ENCODE measurements at places on chromosomes 11 and 22.

DNA sequence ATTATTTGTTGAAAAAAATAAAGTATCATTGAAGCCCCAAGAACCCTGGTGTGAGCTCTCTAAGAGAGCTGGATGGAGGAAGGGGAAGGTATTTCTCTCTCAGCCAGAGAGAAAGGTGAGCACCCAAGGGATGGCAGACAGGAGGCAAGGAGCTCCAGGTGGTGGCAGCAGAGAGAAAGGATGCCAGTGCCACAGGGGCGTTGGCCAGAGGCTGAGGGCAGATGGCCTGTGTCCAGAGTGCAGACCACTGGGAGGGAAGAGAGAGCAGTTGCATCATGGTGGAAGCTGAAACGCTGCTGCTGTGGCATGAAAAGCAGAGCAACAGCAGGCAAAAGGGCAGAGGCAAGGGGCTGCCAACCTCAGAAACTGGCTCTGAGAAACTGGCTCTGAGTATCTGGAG, 8.5 kb downstream of the SPON1 start:
- H3K4me3 ChIP-seq, result no peak overlapping the region
- H3K36me3 ChIP-seq, result no peaks in the 10 kb centered on the region

DNA sequence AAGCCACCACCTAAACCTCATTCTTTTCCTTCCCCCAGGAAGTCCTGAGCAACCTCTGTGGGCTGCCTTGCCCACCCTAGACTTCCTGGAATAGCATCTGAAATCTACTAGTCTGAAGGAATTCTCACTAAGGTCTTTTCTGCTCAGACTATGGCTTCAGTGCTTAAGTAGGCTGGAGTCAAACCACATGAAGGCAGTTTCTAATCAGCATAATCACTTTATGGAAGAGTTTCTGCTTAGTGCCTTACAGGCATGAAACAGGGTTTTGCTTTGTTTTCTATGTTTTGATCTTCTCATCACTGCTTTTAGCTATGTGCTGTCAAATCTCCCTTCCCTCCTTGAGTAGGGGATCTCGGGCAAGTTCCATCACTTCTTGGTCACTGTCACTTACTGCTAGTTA, 117.7 kb downstream of the WT1 start:
- H3K4me1 ChIP-seq, result peaks cover 5% of the 10 kb centered on the region
- H3K27me3 ChIP-seq, result peaks cover 43% of the 10 kb centered on the region

DNA sequence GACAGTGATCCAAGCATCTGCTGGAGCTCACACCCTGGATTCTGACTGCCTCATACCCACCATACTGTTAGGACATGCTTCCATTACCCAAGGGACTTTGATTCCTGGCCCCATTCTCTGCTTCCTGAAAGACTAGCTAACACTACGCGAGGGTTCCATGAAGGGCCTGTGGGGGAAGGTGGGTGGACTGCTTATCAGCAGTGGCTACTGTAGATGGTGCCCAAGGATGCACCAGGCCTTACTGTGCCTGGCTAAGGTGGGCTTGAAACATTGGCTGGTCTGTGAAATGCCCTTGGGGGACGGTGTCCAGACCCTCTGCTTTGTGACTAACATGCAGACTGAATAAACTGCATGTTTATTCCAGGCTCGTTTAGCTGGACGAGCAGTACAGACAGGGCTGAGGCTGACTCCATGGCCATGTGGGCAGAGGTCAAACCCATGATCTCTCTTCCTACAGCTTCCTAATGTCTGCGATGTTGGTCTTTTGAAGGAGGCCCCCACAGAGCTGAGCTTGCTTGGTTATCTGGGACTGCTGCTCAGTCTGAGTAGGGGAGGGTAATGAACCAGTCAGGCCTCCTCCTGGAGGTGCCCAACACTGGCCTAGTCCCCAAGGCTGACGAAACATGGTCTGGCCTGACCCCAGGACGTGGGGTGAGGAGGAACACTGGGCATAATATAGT, 48.3 kb upstream of the PHOX2A start:
- no peaks in the 10 kb centered on the region for H3K27me3 ChIP-seq
- no peak overlapping the region for H3K27ac ChIP-seq
- no peaks in the 10 kb centered on the region for H3K36me3 ChIP-seq
- DNase-seq, result no peak

GRCh38 chr22:48373626-48374173, 1454.0 kb downstream of the BRD1 start:
- DNase-seq, result no peak
- H3K27me3 ChIP-seq, result no peaks in the 10 kb centered on the region
- no peak overlapping the region for H3K27ac ChIP-seq

DNA sequence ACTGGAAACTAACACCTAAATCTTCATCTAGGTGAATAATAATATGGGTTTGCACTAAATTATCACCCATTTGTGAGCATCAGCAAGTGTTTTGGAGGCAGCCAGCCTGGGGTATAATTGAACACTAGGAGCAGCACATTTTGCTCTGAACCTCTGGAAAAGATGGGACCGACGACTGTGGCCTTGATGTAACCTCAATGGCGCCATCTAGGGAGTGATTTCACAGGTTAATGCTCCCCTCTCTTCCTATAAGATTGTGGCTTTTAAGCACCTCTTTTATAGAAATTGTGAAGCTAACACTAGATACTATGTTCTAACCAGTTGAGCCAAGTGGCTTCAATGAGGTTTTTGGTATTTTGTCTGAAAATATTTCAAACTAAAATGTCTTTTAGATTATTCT, 203.7 kb downstream of the NELL1 start:
- H3K4me3 ChIP-seq, result no peak overlapping the region
- no peak overlapping the region for H3K27ac ChIP-seq
- H3K27me3 ChIP-seq, result no peaks in the 10 kb centered on the region
- no peak for DNase-seq

DNA sequence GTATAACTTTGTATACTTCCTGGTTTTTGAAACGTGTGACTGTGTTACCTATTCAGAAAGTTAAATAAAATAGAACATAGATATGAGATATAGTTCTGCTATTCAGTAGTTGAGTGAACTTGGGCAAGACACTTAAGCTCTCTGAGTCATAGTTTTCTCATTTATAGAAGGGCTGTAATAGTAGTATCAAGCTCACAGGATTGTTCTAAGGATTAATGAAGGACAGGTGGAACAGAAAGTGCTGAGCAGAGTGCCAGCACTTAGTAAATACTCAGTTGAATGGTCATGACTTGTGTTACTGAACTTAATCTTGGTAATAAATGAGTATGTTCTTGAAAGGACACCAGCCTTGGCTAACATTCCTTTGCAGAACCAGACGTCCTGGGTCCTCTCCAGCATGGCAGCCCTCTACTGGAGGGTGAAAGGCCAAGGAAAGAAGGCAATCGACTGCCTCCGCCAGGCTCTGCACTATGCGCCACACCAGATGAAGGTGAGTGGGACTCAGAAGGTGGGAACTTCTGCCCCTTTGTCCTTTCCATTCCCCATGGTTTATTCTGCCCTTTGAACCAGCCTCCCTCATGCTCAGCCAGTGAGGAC, 131.2 kb downstream of the TTC17 start:
- no peak for DNase-seq
- no peak overlapping the region for H3K27ac ChIP-seq
- peaks cover 11% of the 10 kb centered on the region for H3K36me3 ChIP-seq
- H3K4me1 ChIP-seq, result no peaks in the 10 kb centered on the region
- H3K4me3 ChIP-seq, result no peak overlapping the region
- no peaks in the 10 kb centered on the region for H3K27me3 ChIP-seq

GRCh38 chr11:20608934-20609333, 9.5 kb downstream of the SLC6A5 start:
- peaks cover 10% of the 10 kb centered on the region for H3K4me1 ChIP-seq
- peaks cover 96% of the 10 kb centered on the region for H3K27me3 ChIP-seq
- no peak overlapping the region for H3K27ac ChIP-seq
- no peak overlapping the region for H3K4me3 ChIP-seq
- no peak for DNase-seq
